Activated CD8-positive, alpha-beta T cell treated with anti-CD3 and anti-CD28 coated beads, Interleukin-2, amount 10 ng/mL, durations not matched to agents 7 days and 5 days (primary cell): ENCODE measurements at places on chromosomes 3 and 15. TPM values are rescaled to one million over a fixed set of nuclear protein-coding genes. Genes with fewer than 3 reads are reported as not detected.

The SRGAP3 gene
- 5.9 TPM for total RNA-seq

GRCh38 chr3:151446002-151446340 lies 14.9 kb downstream of the IGSF10 start:
- no peak overlapping the region for H3K4me3 ChIP-seq
- DNase-seq, result no peak
- H3K4me1 ChIP-seq, result no peaks in the 10 kb centered on the region
- H3K27me3 ChIP-seq, result peaks cover 11% of the 10 kb centered on the region
- H3K27ac ChIP-seq, result no peak overlapping the region

The SLC9C1 gene
- not detected for total RNA-seq

DNA sequence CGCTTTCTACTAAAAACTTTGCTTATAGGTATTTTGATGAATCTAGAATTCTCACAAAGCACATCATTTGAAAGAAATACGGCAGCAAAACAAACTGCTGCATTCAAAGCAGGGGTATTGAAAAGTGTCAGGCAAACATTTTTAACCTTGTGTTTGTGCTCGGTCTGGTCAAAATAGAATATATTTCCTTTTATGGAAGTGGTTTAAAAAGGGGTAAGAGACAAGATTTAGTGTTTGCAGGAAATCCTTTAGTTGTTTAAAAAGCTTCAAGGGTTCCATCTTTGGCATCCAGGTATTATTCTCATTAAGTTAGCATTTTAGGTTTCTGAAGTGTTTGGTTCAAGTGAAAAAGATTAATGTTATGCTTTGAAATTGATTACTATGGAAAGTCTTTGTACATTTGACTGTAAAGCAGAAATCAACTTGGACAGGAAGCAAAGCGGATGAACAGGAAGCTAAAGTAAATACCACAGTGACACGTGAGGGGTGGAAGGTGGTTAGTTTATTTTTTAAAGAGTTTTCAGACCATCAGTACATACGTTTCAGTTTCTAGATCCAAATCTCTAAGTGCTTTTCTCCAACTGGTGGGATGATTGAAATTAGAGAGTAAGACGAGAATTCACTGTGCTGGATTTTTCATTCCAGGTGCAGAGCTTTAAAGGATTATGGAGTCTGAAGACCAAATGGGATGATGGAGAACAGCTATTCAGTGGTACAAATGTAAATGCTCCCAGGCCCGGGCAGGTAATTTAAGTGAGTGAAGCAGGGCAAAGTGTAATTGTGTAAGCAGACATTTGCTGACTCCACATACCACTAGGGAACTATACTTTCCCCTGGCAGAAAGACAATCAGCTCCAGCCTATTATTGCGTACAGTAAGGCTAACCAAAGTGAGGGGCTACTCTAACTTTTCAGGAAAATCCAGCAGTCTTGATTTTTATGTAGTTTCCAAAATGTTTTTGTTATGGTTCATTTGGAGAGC lies 341.8 kb upstream of the TBL1XR1 start:
- H3K4me1 ChIP-seq, result peaks cover 31% of the 10 kb centered on the region
- DNase-seq, result peak; percentile 59
- peaks cover 12% of the 10 kb centered on the region for H3K36me3 ChIP-seq
- H3K27me3 ChIP-seq, result no peaks in the 10 kb centered on the region

- H3K27me3 ChIP-seq, result no peaks in the 10 kb centered on the region
- DNase-seq, result no peak
- peaks cover 6% of the 10 kb centered on the region for H3K36me3 ChIP-seq
- no peak overlapping the region for H3K4me3 ChIP-seq
These were observed 83.9 kb upstream of the CDV3 start for GRCh38 chr3:133489466-133490085.

DNA sequence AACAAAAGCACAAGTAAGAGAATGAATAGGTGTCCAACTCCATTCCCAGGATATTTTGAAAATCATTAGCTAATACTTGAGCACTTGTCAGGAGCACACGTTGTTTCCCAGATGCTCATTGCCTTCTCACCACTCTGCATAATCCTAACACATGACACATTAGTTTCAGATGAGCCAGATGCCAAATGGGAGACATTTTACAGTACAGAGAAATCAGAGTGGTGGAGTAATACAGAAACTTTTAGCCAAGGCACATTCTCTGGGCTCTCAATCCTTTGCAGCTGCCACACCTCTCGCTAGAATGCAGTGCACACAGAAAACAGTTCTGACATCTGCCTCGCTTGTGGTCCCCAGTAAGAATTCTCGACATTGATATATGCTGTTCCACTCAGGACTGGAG lies 76.6 kb downstream of the P3H2 start:
- H3K27me3 ChIP-seq, result peaks cover 6% of the 10 kb centered on the region
- H3K27ac ChIP-seq, result no peak overlapping the region
- DNase-seq, result no peak
- no peaks in the 10 kb centered on the region for H3K4me1 ChIP-seq

The MORC1 gene
- total RNA-seq, result not detected

The SPESP1 gene
- not detected for total RNA-seq
